ENCODE measurements at places on chromosomes 12 and 14.

GRCh38 chr14:69005432-69006148 is 26.5 kb upstream of the ACTN1 start:
- DNase-seq = no peak

DNA sequence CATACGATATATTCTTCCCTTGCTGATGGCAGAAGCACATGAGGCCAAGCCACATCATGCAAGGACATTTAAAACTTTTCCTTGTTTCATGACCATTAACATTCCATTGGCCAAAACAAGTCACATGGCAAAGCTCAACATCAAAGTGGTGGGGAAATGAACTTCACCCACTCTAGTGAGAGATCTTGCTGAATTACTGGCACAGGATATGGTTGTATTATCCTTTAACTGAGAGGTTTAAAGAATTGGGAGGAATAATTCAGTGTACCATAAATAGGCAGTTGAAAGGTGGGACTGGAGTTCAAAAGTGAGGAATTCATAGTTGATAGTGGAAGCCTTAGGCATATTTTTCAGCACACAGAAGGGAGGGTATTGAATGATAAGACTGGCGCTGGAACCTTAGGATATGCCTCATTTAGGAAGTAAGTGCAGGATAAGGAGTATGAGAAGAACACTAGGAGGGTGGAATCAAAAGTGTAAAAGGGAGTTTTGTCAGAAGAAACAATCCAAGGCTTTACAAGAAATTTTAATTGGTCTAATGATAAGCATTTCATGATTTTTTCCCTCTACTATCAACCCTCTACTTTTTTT is 398.8 kb downstream of the C12orf75 start:
- no peak for DNase-seq

GRCh38 chr12:101287357-101287756 is 7.5 kb downstream of the UTP20 start:
- no peak for DNase-seq

DNA sequence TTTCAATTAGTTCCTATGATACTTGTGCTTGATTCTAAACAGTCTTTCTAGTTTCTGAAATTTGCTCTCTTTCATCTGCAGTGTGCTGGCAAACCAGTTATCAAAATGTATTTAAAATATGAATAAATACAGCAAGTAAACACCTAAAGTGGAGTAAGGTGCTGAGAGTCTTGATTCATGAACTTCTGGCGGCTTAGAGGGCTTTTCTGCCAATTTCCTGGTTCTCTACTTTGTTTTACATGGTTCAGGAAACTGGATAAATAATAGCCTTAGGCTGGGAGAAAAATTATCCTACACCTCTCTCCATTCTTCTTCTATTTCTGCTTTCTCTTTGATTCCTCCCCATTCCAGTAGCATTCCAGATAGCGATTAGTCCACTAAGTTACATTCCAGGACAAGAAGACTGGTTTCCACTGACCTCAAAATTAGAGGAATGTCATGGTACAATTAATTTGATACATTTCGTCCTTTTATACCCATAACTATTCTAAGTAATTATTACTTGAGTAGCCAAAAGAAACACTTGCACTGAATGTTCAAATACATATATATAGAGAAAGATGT is 14.9 kb downstream of the ATP2B1 start:
- DNase-seq = no peak

DNA sequence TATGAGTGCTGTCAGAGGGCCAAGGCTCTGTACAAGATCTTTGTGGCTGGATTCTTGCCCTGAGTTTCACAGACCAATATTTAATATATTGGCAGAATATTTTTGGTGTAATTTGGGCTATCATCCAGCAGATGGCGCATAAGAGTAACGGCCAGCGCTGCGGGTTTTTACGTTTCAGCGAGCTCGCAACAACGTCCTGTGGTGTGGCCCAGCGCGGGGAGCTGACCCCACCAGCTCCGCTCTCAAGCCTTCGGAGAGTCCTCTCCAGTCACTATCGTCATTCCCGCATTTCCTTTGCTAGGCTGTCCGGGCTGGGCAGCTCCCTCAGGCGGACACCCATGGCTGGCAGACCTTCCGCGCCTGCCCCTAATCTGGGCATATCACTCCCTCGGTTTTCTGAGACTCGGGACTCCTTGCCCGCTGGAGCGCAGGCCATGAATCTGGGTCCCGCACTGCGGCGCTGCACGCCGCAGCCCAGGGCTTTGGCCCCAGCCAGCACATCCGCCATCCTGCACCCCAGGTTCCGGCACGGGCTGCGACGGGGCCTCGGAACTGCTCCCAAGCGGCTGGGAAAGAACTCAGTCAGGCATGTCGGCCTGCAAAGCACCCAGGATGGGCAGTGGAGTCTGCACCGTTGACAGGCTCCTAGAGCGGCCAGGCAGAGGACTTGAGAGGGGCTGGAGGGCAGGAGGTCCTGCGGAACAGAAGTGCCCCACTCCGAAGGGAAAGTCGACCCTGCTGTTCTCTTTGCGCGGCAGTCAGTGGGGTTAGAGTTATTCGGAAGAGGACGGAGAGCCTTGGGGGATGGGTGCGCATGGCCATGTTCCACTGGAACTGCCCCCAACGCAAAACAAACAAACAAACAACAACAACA is 18.4 kb downstream of the OLR1 start:
- peak; percentile 76 for DNase-seq

- DNase-seq = no peak
Measured at GRCh38 chr14:49160983-49161382, 425.2 kb downstream of the RPS29 start.

- DNase-seq = no peak
Measured at GRCh38 chr12:15801770-15802744, 12.9 kb upstream of the EPS8 start.

DNA sequence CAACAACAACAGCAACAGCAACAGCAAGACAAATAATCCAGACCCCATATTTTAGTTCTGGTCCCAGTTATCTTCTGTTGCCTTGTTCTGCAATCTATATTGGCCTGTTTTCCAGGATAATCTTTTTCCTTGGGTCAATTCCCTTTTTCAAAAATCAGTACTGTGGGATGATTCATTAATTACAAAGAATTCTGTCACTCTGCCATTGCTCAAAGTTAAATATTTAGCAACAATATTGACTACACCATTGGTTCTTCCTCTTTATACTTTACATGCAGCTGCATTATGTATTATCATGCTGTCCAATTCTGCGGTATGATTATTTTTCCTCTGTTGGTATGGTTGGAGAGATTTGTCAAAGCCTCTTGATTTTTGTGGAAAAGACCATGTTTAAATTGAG is 10.1 kb upstream of the GALNT8 start:
- no peak for DNase-seq

- DNase-seq = no peak
Measured at GRCh38 chr14:91056361-91056760, 4.1 kb downstream of the RPS6KA5 start.

- DNase-seq = no peak
Measured at GRCh38 chr12:116604951-116605641, 45.9 kb downstream of the MAP1LC3B2 start.

- DNase-seq = no peak
Measured at GRCh38 chr14:94486883-94487282, 10.9 kb upstream of the SERPINA9 start.

GRCh38 chr12:127559349-127560040 is 707.5 kb upstream of the TMEM132C start:
- no peak for DNase-seq

DNA sequence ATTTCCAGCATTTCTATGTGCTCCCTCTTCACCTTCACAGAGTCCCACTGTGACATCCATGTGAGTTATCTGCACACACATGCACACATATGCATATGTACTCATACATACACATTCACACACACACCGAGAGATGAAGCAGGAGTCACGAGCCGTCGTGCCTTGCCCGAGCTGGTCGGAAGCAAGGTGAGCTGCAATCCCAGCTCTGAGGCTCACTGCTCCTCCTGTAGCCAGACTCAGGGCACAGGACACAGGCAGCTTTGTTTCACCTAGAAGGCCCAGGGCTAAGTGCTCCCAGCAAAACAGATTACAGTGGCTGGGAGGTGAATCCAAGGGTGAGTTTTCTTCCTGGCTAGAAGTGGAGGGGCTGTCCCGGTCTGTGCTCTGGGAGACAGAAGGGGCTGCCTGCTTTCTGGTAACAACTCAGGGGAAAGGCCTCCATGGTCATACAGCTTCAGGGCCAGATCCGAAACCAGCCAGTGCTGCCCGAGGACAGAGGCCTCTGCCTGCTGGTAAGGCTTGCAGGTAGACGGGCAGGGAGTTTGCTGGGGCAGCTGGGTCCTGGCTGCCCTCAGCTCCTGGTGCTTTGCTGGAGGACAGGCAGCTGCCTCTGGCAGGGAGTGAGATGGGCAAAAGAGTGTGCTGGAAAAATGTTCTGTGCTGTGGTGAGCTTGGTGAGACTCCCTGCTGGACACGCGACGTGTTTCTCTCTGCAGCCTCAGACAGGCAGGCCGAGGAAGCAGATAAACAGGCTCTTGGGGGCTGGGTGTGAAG is 123.7 kb downstream of the CRACR2A start:
- DNase-seq = no peak

GRCh38 chr14:75896341-75896740 is 85.5 kb downstream of the TGFB3 start:
- DNase-seq = no peak

DNA sequence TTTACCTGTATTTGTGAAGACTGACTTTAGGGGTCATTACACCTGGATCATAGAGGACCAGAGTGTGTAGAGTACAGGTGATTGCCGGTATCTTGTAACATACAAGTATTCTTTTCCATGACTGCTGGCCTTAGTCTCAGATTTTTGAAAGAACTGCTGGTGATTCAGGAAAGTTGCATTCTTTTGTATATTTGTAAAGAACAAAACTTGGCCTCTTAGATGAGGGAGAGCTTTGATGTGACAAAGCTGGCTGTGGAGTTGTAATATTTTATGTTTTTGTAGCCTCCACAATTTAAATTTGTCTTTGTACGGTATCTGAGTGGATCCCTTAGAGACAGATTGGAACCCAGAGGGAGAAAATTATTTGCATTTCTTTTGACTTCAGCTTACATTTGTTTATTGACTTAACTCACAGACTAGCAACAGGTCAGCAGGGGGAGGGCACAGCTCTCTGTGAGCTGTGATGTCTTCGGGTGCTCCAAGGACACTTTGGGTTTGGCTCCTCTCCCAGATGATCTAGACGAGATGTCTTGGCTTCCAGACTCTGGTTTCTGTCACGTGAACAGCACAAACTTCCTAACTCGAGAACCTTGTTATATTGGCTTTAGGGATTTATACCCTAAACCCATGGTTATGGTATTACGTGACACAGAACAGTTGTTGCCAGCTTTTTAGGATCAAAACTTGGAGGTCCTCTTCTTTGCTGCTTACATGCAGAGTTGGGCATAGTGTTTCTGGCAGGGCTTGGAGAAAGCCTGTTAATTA is 65.9 kb downstream of the DAAM1 start:
- DNase-seq = no peak

DNA sequence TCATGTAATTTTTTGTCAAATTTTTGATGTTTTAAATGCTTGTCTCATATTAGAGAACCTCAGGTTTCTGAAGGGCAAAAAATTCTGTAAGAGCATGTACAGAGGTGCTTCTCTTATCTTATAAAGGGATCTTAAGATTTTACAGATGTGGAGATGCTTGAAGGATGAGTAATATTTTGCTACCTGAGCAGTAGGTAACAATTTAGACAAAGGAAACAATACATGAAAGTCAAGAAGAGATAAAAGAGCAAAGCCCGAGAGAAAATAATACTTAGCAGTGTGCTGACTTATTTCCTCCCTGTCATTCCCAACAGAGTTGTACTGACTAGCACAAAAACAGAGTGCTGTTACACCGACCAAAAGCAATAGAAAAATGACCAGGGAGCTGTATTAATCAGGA is 98.1 kb upstream of the PTPRR start:
- no peak for DNase-seq

DNA sequence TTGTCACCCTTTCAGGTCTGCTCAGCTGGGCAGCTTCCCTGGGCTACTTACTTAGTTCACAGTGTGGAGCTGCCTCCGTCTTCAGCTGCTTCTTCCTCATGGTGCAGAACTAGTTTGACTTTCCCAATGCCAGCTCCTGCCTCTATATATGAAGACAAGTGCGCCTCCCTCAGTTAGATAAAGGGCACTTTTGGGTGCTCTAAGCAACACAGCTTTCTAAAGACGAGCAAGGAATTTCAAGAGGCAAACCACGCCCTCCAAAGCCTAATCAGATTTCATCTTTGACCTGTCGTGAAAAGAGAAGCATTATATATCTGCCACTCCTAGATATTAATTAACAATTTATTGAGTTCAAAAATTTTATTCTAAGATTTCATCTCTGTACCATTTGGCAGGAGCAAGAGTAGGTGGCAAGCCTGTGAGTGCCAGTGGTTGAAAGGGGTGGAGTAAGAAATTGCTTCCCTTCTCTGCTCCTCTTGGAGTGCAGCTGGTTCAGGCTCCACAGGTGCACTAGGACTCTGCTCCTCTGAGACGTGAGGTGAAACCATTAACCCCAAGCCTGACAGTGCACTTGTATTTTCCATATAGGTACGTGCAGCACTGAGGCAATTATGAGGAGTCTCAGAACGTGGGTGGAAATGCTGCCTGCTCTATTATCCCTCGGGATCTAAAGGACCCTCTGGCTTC is 2.1 kb upstream of the SLC11A2 start:
- no peak for DNase-seq

DNA sequence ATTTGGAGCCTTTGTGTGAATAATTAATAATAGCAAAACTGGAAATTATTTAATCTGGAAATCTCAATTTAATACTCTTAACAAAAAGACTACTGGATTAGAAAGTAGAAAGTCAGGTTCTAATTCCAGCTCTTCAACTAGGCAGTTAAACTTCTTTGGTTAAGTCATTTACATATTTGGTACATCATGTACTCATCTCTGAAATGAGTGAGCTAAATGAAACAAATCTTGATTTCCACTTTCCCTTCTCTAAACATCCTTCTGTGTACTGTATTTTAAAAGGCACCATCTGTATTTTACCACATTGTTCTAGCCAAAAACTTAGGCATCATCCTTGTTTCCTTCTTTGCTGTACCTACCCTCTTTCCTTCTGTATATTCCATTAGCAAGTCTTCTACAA is 26.9 kb downstream of the CRADD start:
- no peak for DNase-seq

DNA sequence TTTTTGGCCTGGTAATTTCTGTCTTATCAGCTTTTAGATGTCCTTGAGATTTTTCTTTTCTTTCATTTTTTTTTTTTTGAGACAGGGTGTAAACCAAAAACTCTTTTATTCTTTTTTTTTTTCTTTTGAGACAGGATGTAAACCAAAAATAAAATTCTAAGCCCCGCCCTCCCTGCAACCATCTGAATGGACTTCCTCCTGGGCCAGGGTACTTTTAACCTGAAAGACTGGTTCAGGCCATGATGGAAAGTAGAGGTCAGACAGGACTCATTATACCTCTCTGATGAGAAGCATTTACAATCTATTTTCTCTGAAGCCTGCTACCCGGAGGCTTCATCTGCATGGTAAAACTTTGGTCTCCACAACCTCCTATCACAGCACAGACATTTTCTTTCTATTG is 33.5 kb upstream of the TCL1B start:
- no peak for DNase-seq

- no peak for DNase-seq
Measured at GRCh38 chr12:118337194-118337838, 35.4 kb downstream of the TAOK3 start.
